Activated CD8-positive, alpha-beta memory T cell treated with anti-CD3 and anti-CD28 coated beads for 24 hours (primary cell): ENCODE measurements at places on chromosomes 7 and 10.

- DNase-seq, result no peak
These were observed 655 bp downstream of the SP8 start for GRCh38 chr7:20786049-20786412.

DNA sequence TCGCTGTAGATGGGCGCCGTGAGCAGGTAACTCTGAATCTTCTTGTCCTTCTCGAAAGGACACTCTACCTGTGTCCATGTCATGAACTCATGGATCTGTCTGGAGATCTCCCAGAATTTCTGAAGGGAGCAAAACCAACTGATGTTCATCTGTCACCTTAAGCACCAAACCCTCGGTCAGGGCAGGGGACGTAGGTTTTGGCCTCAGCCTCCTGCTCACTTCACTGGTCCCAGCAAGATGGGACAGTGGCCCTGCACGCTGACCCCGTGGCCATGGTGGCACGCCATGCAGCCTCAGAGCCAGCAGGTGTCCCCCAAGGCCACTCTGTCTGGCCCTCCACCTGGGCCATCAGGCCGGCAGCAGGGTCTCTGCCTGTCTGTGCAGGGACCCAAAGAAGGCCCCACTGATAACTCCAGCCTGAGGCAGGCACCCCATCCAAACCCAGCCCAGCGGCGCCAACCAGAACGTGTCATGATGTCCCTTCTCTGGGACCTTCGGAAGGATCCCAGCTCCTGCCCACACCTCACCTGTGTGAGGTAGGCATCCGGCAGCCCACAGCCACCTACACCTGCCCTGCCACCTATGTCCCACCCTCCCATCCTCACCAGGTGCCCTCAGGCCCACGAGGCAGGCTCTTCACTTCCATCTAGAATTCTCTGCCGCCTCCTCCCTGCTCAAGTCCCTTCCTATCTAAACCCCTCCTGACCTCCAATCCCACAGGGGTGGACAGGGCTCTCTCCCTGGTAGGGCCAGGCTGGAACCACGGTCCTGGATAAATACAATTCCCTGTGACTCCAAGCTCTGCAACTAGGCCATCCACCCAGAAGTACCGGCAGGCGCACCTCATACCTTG lies 59.0 kb downstream of the CSGALNACT2 start:
- peak; percentile 51 for DNase-seq

- peak; percentile 85 for DNase-seq
These were observed 1.1 kb downstream of the HNRNPA2B1 start for GRCh38 chr7:26199301-26200037.

DNA sequence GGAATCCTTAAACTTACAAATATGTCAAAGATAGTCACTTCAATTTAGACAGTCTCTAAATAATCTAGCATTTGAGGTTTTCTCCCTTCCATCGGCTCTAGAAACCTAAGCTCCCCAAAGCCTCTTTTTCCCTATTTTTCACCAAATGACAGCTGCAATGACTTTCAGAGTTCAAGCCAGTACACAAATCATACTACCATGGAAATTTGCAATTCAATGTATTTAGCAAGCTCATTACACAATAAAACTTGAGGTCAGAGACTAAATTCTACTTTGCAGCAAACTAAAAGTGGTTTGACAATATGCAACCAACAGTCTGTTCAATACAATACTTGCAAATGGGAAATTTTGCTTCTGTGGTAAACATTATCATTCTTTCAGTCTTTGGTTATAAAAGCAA lies 80.3 kb downstream of the SKIDA1 start:
- DNase-seq, result no peak

GRCh38 chr7:44416941-44417340 lies 73.5 kb downstream of the NUDCD3 start:
- DNase-seq, result no peak

DNA sequence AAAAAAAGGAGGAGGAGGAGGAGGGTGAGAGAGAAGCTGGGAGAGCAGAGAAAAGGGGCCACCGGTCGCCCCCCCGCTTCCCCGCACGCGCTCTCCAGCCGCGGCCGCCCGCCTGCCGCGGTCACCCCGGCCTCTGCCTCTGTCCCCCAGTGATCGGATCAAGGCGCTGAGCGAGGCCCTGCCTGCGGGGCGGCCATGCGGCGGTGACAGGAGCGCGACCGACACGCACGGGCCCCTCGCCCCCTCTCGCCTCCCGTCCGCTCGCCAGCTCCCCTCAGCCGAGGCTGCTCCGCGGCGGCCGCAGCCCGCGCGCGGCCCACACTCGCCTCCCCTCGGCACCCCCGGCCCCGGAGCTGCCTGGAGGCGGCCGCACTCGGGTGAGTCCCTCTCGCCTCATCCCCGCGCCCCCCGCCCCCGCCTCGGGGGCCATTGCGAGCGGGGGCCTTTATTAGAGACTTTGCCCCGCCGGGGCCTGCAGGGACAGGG lies at the start of gene GTF2I:
TSS of gene GTF2I (plus strand) at position 27 of the 486 bp plus-strand sequence. CDS start 31,411 bp downstream, outside the sequence.
- DNase-seq, result peak; percentile 89

GRCh38 chr10:77675347-77675746 lies 37.7 kb upstream of the KCNMA1 start:
- no peak for DNase-seq
